ENCODE measurements at places on chromosomes 6 and 20. TPM values are rescaled to one million over a fixed set of nuclear protein-coding genes. Genes with fewer than 3 reads are reported as not detected.

The DNMT3B gene
- 0.39 TPM for total RNA-seq

The RFX6 gene
- total RNA-seq = not detected

The SYNJ2 gene
- total RNA-seq = 7.5 TPM

The SOBP gene
- total RNA-seq = 11.0 TPM

The PSORS1C1 gene
- total RNA-seq = 0.45 TPM

The MYBL2 gene
- not detected for total RNA-seq

The RNF5 gene
- 32.3 TPM for total RNA-seq

The FAM162B gene
- total RNA-seq = 5.1 TPM

The CRIP3 gene
- 0.58 TPM for total RNA-seq

The OR12D3 gene
- not detected for total RNA-seq

The FGD2 gene
- total RNA-seq = 32.6 TPM

The BPI gene
- not detected for total RNA-seq

The PLN gene
- 5.6 TPM for total RNA-seq

The MATN4 gene
- not detected for total RNA-seq

The CAGE1 gene
- not detected for total RNA-seq

The PRR18 gene
- total RNA-seq = 1.0 TPM

The CD40 gene
- total RNA-seq = 17.3 TPM

All from mesenteric fat pad (tissue), 1 donor.